ENCODE measurements at places on chromosomes 2 and 18.

DNA sequence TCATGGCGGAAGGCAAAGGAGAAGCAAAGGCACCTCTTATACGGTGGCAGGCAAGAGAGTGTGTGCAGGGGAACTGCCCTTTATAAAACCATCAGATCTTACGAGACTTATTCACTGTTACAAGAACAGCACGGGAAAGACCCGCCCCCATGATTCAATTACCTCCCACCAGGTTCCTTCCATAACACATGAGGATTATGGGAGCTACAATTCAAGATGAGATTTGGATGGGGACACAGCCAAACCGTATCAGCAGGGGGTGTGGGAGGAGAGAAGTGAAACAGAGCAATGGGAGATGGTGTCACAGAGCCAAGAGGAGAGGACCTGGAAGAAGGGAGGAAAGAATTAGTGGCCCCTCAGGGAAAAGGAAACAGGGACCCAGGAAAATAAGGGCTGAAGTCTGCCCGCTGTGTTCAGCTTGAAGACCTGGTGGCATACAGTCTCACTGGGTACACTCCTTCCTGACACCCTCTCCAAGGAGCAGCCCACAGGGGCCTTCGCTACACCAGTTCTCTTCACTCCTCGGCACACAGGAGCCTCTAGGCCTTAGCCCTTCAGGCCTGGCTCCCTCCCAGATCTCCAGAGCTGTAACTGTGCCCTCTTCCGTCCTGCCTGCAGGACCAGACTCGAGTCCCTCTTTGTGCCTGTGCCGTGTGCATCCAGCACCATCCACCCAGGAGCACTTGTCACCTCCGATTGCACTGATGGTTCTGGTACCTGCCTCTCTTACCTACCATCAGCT lies 262.1 kb downstream of the EIPR1 start:
- no peak for DNase-seq

- no peak for DNase-seq
Measured at GRCh38 chr2:72220170-72220569, 72.5 kb upstream of the CYP26B1 start.

- DNase-seq: no peak
Measured at GRCh38 chr2:193895226-193895625, 1700.5 kb upstream of the TMEFF2 start.

GRCh38 chr18:40250236-40250635 lies 1704.8 kb upstream of the PIK3C3 start:
- no peak for DNase-seq

- DNase-seq: no peak
Measured at GRCh38 chr2:25177211-25177611, 8.8 kb upstream of the POMC start.

GRCh38 chr18:7482342-7482741 lies 84.8 kb upstream of the PTPRM start:
- DNase-seq: no peak
